ENCODE measurements at places on chromosomes 3 and 15.
A peak's percentile ranks its signal among the peaks of the same experiment; 100 is the strongest.

- DNase-seq: no peak
These were observed 36.6 kb upstream of the MTMR10 start for GRCh38 chr15:31027910-31028578.

GRCh38 chr3:170532573-170532972 lies 53.3 kb downstream of the SLC7A14 start:
- DNase-seq: peak; percentile 25

DNA sequence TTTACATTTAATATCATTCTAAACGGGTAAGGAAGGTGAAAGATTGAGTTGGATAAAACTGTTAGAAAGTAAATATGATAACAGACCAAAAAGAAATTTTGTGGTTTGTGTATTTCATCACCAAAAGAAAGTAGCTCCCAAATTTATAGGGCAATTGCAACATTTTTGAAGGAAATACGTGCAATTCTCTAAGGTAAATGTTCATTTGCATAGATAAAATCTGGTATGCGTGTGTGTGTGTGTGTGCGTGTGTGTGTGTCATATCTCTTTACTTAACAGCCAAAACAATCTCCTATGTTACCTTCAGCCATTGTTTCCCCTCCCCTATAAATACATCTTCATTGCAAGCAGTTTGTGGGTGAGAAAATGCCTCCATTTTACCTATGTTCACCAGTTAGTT lies 208.4 kb downstream of the TNIK start:
- DNase-seq: no peak

- DNase-seq: no peak
These were observed 16.2 kb downstream of the CEP152 start for GRCh38 chr15:48794697-48795134.

GRCh38 chr3:106117490-106117858 lies 248.7 kb upstream of the CBLB start:
- no peak for DNase-seq

DNA sequence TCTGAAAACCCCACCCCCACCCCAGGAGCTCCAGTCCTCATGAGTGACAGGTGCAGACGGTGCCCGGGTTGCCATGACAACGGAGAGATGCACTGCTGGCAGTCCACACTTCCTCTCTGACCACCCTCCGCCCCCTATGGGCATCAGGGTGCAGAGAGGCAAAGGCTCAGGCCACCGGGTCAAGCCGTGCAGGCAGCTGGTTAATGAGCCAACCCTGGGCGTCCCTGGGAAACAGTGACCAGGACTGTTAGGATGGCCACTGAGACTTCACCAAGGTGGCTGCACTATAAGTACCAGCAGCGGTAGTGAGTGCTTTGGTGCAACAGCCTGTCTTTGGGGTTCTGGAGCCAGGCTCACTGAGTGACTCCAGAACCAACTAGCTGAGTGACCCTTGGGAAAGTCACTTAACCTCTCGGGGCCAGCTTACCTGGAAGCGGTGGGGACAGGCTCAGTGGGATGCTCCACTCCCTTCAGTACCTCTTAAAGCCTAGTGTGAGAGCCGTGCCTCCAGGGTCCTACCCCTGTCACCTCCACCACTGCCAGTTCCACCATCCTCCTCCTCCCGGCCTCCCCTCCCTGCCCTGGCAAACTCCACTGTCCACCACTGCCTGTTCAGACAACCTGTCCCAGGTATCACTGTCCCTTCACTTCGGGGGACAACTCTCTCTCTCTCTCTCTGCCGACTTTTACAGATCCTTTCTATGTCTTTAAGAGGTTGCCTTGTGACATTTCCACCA lies 121.0 kb upstream of the PRR20G start:
- DNase-seq: no peak

Data from WERI-Rb-1 (cell line).